T-helper 1 cell treated with Interleukin-12 subunit alpha and Interleukin-12 subunit beta and Interleukin-4 antibody, amounts not matched to agents 30 ng/mL and 1 ng/mL, for 36 hours (primary cell): ENCODE measurements at places on chromosomes 5 and 9. TPM values are rescaled to one million over a fixed set of nuclear protein-coding genes. Genes with fewer than 3 reads are reported as not detected.

Gene SLC46A2
- total RNA-seq, result not detected in 2 replicates

Gene SV2C
- total RNA-seq, result 0.07 and 0.17 TPM in 2 replicates

Gene PTGER4
- total RNA-seq, result 85.1 and 85.7 TPM in 2 replicates

Gene ZNG1F
- total RNA-seq, result 6.2 and 7.6 TPM in 2 replicates

Gene NUTM2G
- total RNA-seq, result not detected in 2 replicates
